ENCODE measurements at places on chromosomes 1 and 21.

- no peak for DNase-seq
- H3K4me1 ChIP-seq, result no peaks in the 10 kb centered on the region
- H3K27ac ChIP-seq, result peak overlapping the region; percentile 20
Measured at GRCh38 chr1:112992780-112993179, 36.8 kb upstream of the SLC16A1 start.

- H3K27me3 ChIP-seq, result no peaks in the 10 kb centered on the region
- peak overlapping the region; percentile 75 for H3K4me3 ChIP-seq
- no peak for DNase-seq
- peak overlapping the region; percentile 98 for H3K27ac ChIP-seq
Measured at GRCh38 chr1:224432672-224433040, 1.9 kb downstream of the WDR26 start.

DNA sequence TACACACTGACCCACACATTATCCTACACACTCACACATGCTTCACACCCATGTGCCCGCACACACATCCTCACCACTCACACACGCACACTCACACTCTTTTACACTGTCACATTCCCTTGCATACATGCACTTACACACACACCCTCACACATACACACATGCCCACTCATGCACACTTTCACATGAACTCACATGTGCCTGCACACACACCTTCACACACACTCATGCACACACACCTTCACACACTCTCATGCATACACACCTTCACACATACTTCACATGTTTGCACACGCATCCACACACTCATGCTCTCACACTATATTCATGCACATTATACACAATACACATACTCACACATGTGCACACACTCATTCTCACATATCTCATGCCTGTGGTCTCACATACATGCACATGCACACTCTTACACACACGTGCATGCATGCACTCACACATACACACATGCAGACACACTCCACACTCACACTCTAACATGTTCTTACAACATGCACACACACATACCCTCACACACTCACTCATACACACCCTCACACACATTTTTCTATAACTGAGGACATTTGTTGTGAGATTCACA is 42.3 kb downstream of the RXRG start:
- no peaks in the 10 kb centered on the region for H3K4me1 ChIP-seq
- no peaks in the 10 kb centered on the region for H3K36me3 ChIP-seq
- H3K27me3 ChIP-seq, result no peaks in the 10 kb centered on the region
- H3K27ac ChIP-seq, result no peak overlapping the region
- H3K4me3 ChIP-seq, result no peak overlapping the region

DNA sequence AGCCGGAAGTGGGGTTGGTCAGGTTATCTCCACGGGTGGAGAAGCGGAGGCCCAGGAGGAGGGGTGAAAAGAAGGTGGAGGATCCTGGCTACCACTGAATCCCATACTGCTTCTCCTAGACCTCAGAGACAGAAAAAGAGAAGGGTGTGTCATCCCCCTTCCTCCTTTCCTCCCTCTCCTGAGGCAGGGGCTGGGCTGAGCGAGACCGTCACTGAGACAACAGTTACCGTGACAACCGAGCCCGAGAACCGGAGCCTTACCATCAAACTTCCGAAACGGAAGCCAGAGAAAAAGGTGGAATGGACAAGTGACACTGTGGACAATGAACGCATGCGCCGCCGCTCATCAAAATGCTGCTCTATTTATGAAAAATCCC is 42.1 kb upstream of the NBPF3 start:
- no peak for DNase-seq
- H3K4me3 ChIP-seq, result no peak overlapping the region
- H3K27ac ChIP-seq, result no peak overlapping the region
- H3K4me1 ChIP-seq, result no peaks in the 10 kb centered on the region
- no peaks in the 10 kb centered on the region for H3K27me3 ChIP-seq

- no peak overlapping the region for H3K4me3 ChIP-seq
- no peaks in the 10 kb centered on the region for H3K4me1 ChIP-seq
- H3K36me3 ChIP-seq, result peaks cover 8% of the 10 kb centered on the region
- no peak overlapping the region for H3K27ac ChIP-seq
- no peaks in the 10 kb centered on the region for H3K27me3 ChIP-seq
Measured at GRCh38 chr1:7743346-7743745, 27.8 kb upstream of the VAMP3 start.

- H3K4me3 ChIP-seq, result peak overlapping the region; percentile 59
- no peaks in the 10 kb centered on the region for H3K4me1 ChIP-seq
- no peak for DNase-seq
Measured at GRCh38 chr1:174800216-174800851, 199.4 kb upstream of the CACYBP start.

GRCh38 chr1:221680085-221680484 is 61.8 kb downstream of the DUSP10 start:
- H3K27me3 ChIP-seq, result no peaks in the 10 kb centered on the region
- DNase-seq, result no peak
- no peaks in the 10 kb centered on the region for H3K36me3 ChIP-seq
- no peaks in the 10 kb centered on the region for H3K4me1 ChIP-seq
- no peak overlapping the region for H3K27ac ChIP-seq
- H3K4me3 ChIP-seq, result no peak overlapping the region

DNA sequence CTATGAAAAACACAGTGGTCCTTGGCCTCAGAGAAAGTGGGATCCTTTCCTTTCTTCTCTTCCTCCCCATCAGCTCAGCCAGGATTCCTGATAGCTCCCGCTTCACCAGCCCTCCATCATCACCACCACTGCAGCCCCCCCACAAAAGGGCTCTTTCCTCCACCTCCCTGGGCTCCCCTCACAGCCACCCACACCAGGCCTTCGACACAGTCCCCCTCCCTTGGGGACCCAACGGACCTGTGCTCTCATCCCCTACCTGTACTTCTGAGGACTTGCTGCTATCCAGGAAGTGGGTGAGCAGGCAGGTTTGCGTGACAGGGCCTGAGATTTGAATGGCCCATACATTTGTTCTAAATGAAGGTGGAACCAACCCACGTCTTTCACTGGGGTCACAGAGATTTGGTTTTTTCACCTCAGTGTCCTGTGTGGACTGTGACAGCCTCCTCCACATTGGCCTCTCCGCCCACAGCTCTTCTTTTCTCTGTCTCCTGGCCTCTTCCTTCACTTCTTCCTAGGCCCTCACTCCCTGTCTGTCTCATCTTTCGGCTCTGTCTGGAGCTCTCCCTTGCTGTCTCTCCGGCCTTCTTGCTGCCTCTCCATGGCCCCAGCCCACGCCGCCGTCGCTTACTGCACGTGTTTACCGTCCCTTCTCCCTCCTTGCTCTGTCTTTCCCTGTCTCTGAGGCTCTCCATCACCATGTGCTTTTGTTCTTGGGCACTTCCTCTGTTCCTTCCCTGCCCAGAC is 238.6 kb downstream of the FOXD2 start:
- no peak overlapping the region for H3K4me3 ChIP-seq
- no peaks in the 10 kb centered on the region for H3K36me3 ChIP-seq
- H3K4me1 ChIP-seq, result peaks cover 6% of the 10 kb centered on the region
- H3K27ac ChIP-seq, result no peak overlapping the region

- DNase-seq, result no peak
- H3K27ac ChIP-seq, result no peak overlapping the region
- no peaks in the 10 kb centered on the region for H3K36me3 ChIP-seq
- H3K4me3 ChIP-seq, result no peak overlapping the region
- no peaks in the 10 kb centered on the region for H3K27me3 ChIP-seq
Measured at GRCh38 chr1:147545133-147545532, 3.8 kb downstream of the BCL9 start.

DNA sequence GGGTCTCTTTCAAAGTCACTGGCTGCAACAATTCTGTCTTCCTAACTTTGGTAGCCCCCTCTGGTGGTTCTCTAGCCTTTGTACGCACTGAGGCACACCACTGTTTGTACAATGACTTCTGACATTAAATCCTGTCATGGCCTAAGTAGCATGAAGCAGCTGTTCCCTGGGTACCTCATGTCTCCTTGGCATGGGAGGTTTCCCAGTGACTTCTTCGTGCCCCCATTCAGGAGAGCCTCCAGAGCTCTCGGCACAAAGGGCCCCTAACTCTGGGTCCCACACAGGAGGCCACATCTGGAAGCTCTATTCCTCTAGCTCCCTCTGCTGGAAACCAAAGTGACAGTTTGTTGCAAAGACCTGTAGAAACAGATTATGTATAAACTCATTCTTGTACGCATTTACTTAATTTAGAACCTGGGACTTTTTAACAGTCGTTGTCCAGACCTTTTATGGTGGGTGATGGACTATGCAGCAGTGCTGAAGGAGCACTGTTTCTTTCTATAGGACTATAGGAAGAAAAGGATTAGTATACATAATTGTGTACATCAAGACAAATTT is 13.4 kb downstream of the SWT1 start:
- no peak for DNase-seq
- no peak overlapping the region for H3K27ac ChIP-seq
- H3K36me3 ChIP-seq, result peaks cover 65% of the 10 kb centered on the region

GRCh38 chr1:193113258-193113991 is 8.2 kb upstream of the GLRX2 start:
- H3K4me3 ChIP-seq, result no peak overlapping the region
- no peak overlapping the region for H3K27ac ChIP-seq
- no peaks in the 10 kb centered on the region for H3K27me3 ChIP-seq
- H3K4me1 ChIP-seq, result peaks cover 7% of the 10 kb centered on the region
- H3K36me3 ChIP-seq, result no peaks in the 10 kb centered on the region

Data from tibial artery (tissue), 4 donors.